ENCODE measurements at places on chromosomes 1 and 21. TPM values are rescaled to one million over a fixed set of nuclear protein-coding genes. Genes with fewer than 3 reads are reported as not detected.

- no peak overlapping the region for H3K27ac ChIP-seq
- no peak overlapping the region for H3K4me3 ChIP-seq
- no peaks in the 10 kb centered on the region for H3K4me1 ChIP-seq
- peaks cover 11% of the 10 kb centered on the region for H3K36me3 ChIP-seq
- DNase-seq = no peak
Observed at GRCh38 chr1:111648806-111649205, 29.2 kb downstream of the RAP1A start.

DNA sequence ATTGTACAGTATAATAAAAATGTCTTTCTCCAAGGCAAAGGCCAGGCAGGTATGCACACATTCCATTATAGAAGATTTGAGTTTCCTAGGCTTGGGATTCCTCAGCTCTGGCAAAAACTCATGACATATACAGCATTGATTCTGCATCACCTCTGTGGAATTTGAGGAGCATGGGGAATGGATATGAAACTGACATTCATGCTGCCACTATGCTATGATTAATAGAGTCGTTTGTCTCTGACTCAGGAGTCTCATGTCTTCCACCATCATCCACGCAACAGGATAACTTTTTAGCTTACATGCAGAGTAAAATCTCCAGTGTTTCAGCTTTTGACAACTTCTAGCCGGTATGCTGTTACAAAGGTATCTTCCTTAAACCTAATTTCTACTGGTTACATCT is 49.8 kb upstream of the ADORA3 start:
- H3K36me3 ChIP-seq = no peaks in the 10 kb centered on the region
- H3K27ac ChIP-seq = no peak overlapping the region
- H3K4me3 ChIP-seq = no peak overlapping the region
- H3K4me1 ChIP-seq = no peaks in the 10 kb centered on the region
- DNase-seq = no peak
- H3K27me3 ChIP-seq = no peaks in the 10 kb centered on the region

LRP8 gene
- total RNA-seq = 25.5 TPM

EPHB2 gene
- total RNA-seq = 2.0 TPM

DNA sequence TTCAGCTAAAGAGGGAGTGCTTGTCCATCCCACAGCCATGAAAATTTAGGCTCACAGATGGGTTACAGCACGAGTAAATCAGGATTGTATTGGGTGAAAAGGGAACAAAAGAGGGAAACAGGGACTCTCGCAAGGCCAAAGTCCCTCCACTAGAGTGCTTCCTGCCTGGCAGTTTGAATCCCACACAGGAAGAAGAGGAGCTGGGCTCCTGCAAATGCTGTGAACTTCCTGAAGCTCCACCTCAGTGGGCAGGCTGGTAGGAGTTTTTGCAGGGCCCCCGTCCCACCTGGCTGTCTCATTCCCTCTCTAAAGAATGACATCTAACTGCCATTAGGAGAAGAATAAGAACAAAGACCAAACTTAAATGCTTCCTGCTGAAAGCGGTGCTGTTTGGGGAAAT is 712.0 kb upstream of the PRMT6 start:
- H3K27me3 ChIP-seq = no peaks in the 10 kb centered on the region
- H3K4me3 ChIP-seq = no peak overlapping the region
- DNase-seq = no peak
- H3K36me3 ChIP-seq = no peaks in the 10 kb centered on the region
- H3K4me1 ChIP-seq = no peaks in the 10 kb centered on the region

GJA9 gene
- total RNA-seq = not detected

GRCh38 chr1:106523497-106523896 is 533.0 kb upstream of the PRMT6 start:
- no peak overlapping the region for H3K27ac ChIP-seq
- no peaks in the 10 kb centered on the region for H3K36me3 ChIP-seq
- DNase-seq = no peak
- H3K4me3 ChIP-seq = no peak overlapping the region
- no peaks in the 10 kb centered on the region for H3K27me3 ChIP-seq

- H3K27ac ChIP-seq = no peak overlapping the region
- H3K4me3 ChIP-seq = no peak overlapping the region
- no peaks in the 10 kb centered on the region for H3K36me3 ChIP-seq
- H3K27me3 ChIP-seq = no peaks in the 10 kb centered on the region
Observed at GRCh38 chr21:46092811-46093667, 4.9 kb upstream of the COL6A2 start.

DNA sequence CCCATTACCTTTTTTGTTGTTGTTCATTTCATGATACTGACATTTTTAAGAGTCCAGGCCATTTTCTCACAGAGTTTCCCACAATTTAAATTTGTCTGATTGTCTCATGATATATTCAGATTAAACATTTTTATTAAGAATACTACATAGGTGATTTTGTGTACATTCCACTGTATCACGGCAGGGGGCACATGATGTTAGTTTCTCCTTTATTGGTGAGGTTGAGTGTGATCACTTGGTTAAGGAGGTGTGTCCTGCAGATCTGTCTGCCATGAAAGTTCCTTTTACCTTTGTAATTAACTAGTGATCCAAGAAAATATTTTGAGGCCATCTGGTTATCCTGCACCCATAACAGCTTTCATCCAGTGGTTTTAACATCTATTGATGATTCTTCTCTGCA is 11.8 kb downstream of the RTCA start:
- H3K4me3 ChIP-seq = no peak overlapping the region
- DNase-seq = no peak
- no peaks in the 10 kb centered on the region for H3K4me1 ChIP-seq
- H3K27me3 ChIP-seq = no peaks in the 10 kb centered on the region

DNA sequence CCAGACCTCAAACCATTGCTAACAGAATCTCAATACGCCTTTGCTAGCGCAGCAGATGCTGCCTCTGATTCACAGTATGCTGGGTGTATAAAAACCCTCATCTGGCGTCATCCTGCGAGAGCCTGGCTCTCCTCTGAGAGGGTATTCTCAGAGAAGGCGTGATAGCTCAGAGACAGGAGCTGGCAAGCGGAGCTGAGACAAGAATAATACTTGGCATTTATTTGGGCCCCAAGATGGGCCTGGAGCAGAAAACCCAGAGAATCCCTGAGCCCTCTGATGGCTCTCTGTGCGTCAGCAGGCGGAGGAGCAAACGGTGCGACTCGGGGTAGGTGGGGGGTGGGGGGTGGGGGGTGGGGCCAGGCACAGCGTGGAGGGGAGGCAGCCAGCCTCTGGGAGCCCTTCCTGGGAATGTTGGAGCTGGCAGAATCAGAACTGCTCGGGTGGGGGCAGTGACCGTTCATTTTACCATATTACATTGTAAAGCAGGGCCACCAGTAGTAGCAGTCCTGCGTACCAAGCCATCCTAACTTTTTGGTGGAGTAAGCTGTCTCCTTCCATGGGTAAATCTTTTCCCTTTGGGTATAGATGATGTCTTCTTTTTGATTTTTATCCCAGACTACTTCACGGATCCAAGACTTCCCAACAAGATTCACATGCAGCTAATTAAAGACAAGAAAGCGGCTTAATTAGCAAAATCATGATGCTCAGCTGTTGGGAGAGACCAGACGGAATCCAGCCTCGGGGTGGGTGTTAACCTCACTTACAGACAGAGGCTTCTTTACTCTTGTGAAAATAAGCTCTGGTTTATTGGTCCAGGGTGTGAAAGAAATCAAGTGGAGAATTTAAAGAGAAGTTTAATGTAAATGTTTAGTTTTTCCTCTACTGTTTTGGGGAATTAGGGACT is 7.1 kb downstream of the RIIAD1 start:
- no peaks in the 10 kb centered on the region for H3K36me3 ChIP-seq
- no peak overlapping the region for H3K4me3 ChIP-seq
- H3K27me3 ChIP-seq = no peaks in the 10 kb centered on the region
- no peak overlapping the region for H3K27ac ChIP-seq

EFNA3 gene
- total RNA-seq = 1.5 TPM

- no peaks in the 10 kb centered on the region for H3K4me1 ChIP-seq
- no peak overlapping the region for H3K4me3 ChIP-seq
- peaks cover 2% of the 10 kb centered on the region for H3K27me3 ChIP-seq
- no peak overlapping the region for H3K27ac ChIP-seq
- no peak for DNase-seq
Observed at GRCh38 chr1:182213163-182213562, 151.7 kb upstream of the ZNF648 start.

DNA sequence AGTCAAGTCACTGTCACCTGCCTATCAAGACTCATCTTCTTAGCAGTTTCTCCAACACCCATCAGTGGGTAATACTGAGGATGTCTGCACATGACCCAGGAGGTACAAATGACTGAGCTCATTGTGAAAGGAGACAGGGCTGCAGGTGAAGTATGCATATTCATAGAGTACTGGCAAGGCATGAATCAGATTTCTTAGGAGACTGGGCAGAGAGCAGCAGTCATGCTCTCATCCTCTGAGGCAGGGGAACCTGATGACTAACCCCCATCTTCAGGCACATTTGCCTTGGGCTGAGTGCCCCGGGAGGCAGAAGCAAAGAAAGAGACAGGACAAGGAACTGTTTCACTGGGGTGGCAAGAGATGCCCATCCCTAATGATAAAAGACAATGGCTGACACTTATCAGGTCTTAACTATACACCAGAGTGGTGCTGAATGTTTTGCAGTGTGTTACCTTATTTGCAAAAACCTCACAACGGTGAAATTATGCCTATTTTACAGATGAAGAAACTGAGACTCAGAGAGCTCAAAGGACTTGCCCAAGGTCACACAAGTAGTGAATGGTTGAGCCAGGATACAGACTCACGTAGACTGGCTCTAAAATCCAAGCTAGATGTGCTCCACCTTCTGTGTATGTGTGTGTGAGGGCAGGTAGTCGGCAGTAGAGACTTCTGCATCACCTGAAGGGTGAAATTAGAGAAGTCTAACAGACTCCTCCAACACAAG is 9.2 kb upstream of the GRHL3 start:
- peaks cover 3% of the 10 kb centered on the region for H3K4me1 ChIP-seq
- H3K36me3 ChIP-seq = no peaks in the 10 kb centered on the region
- no peak overlapping the region for H3K4me3 ChIP-seq
- peaks cover 5% of the 10 kb centered on the region for H3K27me3 ChIP-seq

DNA sequence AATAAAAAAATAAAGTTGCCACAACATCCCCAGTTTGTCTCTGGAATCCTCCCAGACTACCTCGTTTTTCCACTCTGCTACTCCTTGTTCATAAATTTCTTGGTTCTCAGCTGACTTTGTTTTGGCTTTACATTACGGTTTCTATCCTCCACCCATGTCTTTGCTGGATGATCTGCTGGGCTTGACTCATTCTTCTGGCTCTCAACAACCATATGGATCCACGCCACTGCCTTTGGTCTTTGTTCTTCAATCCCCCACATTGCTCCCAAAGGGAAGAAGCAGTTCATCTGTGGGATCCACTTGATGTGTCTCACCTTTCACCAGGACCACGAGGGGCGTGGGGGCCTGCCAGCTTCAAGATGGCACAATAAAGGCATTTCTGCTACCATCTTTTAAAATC is 67.1 kb upstream of the NBL1 start:
- no peak for DNase-seq
- H3K4me3 ChIP-seq = no peak overlapping the region
- no peak overlapping the region for H3K27ac ChIP-seq
- no peaks in the 10 kb centered on the region for H3K36me3 ChIP-seq
- no peaks in the 10 kb centered on the region for H3K4me1 ChIP-seq

DNA sequence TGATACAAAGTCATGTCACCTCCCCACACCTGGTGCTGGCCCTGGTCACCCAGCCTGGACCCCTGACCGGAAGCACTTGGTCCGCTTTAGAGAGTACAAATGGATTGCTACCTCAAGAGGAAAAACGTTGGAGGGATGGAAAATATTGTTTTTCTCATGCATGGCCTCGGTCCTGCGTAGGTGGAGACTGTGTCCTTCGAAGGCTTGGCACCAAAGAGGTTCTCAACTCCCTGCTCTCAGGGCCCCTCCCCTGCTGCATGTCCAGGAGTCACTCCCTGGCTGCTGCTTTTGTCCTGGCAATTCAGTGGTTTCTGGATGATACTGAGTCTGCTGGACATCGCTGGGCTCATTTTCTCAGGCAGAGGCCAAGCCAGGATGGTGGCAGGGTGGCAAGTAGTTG is 529.8 kb downstream of the KIF26B start:
- DNase-seq = no peak
- H3K27ac ChIP-seq = no peak overlapping the region
- no peaks in the 10 kb centered on the region for H3K4me1 ChIP-seq
- H3K36me3 ChIP-seq = no peaks in the 10 kb centered on the region
- no peak overlapping the region for H3K4me3 ChIP-seq
- H3K27me3 ChIP-seq = no peaks in the 10 kb centered on the region

DNA sequence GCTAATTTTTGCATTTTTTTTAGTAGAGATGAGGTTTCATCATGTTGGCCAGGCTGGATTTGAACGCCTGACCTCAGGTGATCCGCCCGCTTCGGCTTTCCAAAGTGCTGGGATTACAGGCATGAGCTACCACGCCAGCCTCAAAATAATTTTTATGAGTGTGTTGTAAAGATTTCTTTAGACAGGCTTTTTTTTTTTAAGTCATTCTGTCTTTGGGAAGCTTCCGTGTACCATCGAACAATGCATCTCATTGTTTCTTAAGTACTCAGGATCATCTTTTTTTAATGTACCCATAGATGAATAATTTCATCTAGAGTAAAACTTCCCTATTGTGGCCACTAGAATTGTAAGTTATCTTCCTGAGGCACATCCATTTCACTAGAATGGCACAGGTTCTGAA is 19.6 kb upstream of the SDC3 start:
- peaks cover 3% of the 10 kb centered on the region for H3K36me3 ChIP-seq
- H3K4me3 ChIP-seq = no peak overlapping the region
- DNase-seq = no peak
- H3K4me1 ChIP-seq = no peaks in the 10 kb centered on the region
- H3K27me3 ChIP-seq = no peaks in the 10 kb centered on the region

ENO1 gene
- 1,850 TPM for total RNA-seq

EDEM3 gene
- total RNA-seq = 19.0 TPM

DNA sequence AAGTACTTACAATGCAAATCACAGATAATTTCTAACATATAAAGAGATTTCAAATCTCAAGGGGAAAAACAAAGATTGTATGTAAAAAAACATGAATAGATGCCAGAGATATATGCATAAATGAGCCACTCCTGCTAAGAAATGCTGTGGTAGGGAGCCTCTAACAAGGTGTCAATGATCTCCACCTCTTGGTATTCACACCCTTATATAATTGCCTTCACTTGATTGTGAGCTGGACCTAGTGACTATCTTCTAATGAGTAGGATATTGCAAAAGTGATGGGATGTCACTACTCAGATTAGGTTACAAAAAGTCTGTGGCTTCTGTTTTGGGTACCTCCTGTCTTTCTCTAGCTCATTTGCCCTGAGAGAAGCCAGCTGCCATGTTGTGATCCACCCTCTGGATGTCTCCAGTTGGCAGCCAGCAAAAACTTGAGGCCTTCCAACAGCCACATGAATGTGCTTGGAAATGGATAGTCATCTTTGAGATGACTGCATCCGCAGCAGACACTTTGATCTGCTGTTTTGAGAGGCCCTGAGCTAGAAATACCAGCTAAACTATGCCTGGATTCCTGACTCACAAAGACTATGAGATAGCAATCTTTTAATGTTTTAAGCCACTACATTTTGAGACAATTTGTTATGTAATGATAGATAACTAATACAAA is 196.1 kb upstream of the FGGY start:
- no peak overlapping the region for H3K27ac ChIP-seq
- H3K36me3 ChIP-seq = no peaks in the 10 kb centered on the region
- H3K27me3 ChIP-seq = no peaks in the 10 kb centered on the region
- DNase-seq = no peak
- H3K4me3 ChIP-seq = no peak overlapping the region
- H3K4me1 ChIP-seq = peaks cover 6% of the 10 kb centered on the region

GRCh38 chr21:39136711-39137110 is 46.5 kb downstream of the PSMG1 start:
- no peak overlapping the region for H3K27ac ChIP-seq
- no peak for DNase-seq
- no peak overlapping the region for H3K4me3 ChIP-seq
- no peaks in the 10 kb centered on the region for H3K36me3 ChIP-seq
